Heart right ventricle (tissue), 16 donors: ENCODE measurements at places on chromosomes 13 and 19. TPM values are rescaled to one million over a fixed set of nuclear protein-coding genes. Genes with fewer than 3 reads are reported as not detected.

- no peak for DNase-seq
Observed at GRCh38 chr13:51674276-51674675, 90.0 kb downstream of the WDFY2 start.

GRCh38 chr13:80668452-80668851, 327.5 kb upstream of the SPRY2 start:
- no peak for DNase-seq

- DNase-seq: no peak
Observed at GRCh38 chr13:70527599-70527998, 419.3 kb upstream of the KLHL1 start.

MIR17HG gene
- total RNA-seq: 0.68 TPM

OR7C1 gene
- total RNA-seq: not detected
